ENCODE measurements at places on chromosomes 7 and 10.

- DNase-seq = no peak
Measured at GRCh38 chr10:5679037-5679435, 5.6 kb upstream of the TASOR2 start.

- no peak for DNase-seq
Measured at GRCh38 chr7:27680610-27681009, 17.9 kb upstream of the HIBADH start.

GRCh38 chr10:105252911-105253310 lies 611.8 kb downstream of the SORCS3 start:
- DNase-seq = no peak

DNA sequence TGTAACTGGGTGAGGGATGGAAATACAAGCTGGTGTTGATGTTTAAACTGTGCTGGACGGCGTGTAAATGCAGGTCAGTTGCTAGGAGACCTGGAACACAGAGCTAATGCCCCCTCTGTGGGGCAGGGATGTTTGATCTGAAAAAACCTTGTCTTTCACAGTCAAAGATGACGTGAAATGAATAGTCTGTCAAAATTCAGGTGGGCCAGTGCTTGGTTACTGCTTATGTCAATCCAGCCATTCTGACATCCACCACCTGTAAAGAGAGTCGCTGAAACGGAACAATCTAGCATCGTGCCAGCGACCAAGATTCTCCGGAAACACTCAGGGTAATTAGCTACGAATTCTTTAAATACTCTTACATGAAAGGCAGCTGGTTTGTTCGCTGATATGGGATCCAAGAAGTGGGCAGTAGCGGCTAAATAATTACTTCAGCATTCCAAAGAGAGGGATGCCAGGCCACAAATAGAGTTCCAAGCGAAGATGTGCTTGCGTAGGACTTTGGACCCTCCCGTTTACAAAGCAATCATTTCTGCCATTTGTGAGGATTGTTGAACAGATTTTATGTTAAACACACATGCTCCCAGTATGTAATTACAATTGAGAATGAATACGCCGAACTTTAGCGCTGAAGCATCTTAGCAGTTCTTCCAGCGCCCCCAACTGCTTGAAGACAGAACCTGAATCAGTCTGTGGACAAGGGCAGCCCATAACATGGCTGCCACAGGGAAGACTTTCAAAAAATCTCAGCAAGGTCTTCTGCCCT lies 7.3 kb upstream of the ASB4 start:
- DNase-seq = no peak

DNA sequence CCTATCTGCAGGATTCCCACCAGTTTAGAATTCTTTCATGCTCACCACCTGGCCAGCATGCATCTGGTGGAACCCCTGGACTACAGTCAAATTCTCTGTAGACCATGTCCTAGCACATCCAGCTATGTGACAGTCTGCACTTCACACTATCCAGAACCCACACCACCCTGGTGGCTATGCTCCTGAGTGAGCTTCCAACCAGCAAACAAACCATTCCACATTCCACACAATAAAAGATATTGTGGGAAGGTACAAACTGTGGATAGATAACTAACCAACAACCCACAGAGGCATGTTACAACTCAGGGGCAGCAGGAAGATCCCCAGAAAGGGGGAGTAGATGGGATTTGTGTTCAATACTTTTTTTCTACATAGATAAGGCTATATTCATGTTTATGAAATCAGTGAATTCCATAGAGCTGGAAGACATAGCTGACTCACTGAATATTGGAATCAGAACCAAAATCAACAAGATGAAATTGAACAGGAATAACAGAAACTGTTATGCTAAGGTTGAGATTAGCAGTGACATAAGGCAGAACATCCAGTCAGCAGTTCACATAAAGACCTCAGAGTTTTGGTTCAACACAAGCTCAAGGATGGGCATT lies 72.5 kb downstream of the LRRC17 start:
- no peak for DNase-seq
